ENCODE measurements at places on chromosomes 7 and 10. TPM values are rescaled to one million over a fixed set of nuclear protein-coding genes. Genes with fewer than 3 reads are reported as not detected.

Gene GJD4
- polyA plus RNA-seq, result 0.20 TPM

Gene AKR1D1
- 0.20 TPM for polyA plus RNA-seq

Gene MYL10
- not detected for polyA plus RNA-seq

Gene CFAP43
- polyA plus RNA-seq, result 11.9 TPM

Gene CALCR
- polyA plus RNA-seq, result 0.96 TPM

Gene CCL26
- polyA plus RNA-seq, result not detected

Gene OR2A42
- 3.3 TPM for polyA plus RNA-seq

Gene VPS41
- polyA plus RNA-seq, result 62.2 TPM

Gene BHLHA15
- 0.41 TPM for polyA plus RNA-seq

Gene HOXA5
- 87.5 TPM for polyA plus RNA-seq

DNA sequence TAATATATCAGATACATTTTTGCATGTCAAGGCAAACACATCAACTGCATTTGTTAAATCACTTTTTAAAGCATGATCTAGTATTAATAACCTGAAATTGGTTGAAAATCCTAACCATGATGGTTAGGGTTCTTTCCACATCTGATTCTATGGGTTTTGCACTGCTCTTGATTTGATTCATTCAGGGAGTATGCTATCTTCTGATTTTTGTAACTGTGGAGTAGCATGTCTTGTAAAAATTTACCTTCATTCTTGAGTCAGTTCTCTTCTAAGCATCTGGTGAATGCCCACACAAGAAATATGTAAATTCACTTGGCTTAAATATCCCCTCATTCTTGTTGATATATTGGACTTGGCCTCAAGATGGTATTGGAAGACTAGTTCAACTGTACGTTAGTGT lies 178.7 kb downstream of the KLF6 start:
- DNase-seq, result no peak

DNA sequence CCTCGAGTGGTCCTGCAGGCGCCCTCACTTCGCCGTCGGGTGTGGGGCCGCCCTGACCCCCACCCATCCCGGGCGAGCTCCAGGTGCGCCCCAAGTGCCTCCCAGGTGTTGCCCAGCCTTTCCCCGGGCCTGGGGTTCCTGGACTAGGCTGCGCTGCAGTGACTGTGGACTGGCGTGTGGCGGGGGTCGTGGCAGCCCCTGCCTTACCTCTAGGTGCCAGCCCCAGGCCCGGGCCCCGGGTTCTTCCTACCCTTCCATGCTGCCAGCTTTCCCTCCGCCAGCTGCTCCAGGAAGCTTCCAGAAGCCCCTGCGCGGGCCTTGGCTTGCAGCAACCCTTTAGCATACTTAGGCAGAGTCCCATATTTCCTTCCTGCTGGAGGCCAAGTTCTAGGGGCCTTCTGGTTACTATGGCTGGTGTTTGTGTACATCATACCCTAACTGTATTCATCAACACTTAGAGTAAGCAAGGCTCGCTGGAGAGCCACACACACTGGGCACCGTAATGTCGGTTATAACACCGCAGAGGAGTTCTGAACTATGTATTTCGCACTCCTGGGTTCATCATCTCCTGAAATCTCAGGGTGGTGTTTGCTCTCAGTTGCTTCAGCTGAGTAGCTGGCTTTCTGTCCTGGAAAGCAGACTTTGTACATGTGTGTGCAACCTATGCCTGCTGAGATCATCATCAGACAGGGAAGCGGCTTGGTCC lies 471 bp downstream of the MGMT start:
- no peak for DNase-seq

DNA sequence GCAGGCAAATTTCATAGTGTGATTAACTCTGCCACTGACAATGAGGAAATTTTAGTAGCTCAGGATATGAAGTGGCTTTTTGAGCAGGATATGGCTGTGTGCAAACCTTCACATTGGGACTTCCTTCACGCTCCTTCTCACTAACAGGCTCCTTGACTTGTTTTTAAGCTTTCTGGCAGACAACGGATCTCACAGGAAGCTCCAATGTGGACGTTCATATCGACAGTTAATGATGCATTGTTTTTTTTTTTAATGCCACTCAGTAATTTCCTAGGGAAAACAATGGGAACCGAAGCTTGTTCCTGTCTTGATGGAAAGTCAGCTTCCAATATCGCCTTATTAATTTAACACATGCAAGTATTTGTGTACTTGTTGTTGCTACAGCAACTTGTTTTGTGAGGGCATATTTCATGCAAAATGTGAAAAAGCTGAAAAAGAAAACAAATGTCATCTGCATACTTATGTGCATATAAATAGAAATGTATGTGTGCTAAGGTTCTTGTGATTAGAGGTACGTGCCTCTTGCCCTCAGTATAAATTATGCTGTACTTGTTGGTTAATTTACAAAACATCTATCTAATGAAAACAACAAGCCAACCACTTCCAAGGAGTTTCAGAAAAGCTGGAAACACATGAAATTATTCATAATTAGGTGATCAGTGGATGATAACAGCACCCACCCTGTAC lies 84.7 kb downstream of the NRP1 start:
- DNase-seq, result no peak

- no peak for DNase-seq
Observed at GRCh38 chr10:90999512-91000172, 78.8 kb upstream of the ANKRD1 start.

DNA sequence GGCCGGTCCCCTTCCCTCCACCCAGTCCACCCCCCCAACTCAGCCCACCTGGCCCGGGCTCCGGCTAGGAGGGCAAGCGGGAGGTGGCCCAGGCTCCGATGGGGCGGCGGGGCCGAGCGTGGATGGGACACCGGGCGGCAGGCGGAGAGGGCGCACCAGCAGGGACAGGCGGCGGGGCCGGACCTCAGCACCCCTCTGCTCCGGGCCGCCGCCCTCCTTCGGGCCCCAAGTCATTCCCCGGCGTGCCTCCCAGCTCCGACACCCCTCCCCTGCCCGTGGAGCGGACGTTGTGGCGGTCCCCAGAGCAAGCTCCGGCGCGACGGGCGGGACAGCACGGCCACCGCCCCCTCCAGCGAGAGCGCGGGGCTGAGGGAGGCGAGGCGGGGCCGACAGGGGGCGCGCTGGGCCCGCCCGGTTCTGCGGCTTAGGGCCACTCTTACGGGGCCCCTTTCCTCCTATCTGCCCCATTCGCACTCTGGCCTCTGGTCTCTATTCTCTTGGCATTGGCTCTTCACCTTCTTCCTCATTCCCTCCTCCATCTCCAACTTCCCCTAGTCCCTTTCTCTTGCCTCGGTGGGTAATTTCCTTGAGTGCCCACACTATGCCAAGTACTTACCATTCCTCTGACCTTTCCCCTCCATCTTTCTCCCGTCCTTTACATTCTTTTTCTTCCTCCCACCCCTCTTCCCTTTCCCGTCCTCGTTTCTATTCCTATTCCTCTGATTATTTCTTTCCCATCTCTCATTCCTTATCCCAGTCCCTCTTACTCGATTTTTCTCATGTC lies 701 bp upstream of the GBX1 start:
- DNase-seq, result peak; percentile 17

- DNase-seq, result no peak
Observed at GRCh38 chr10:100148353-100149211, 37.2 kb downstream of the ERLIN1 start.

GRCh38 chr7:26291699-26292538 lies at the start of gene SNX10:
SNX10 (plus strand) TSS chr7:26291862; CDS start chr7:26346443, 54,581 bp downstream.
- peak; percentile 21 for DNase-seq

DNA sequence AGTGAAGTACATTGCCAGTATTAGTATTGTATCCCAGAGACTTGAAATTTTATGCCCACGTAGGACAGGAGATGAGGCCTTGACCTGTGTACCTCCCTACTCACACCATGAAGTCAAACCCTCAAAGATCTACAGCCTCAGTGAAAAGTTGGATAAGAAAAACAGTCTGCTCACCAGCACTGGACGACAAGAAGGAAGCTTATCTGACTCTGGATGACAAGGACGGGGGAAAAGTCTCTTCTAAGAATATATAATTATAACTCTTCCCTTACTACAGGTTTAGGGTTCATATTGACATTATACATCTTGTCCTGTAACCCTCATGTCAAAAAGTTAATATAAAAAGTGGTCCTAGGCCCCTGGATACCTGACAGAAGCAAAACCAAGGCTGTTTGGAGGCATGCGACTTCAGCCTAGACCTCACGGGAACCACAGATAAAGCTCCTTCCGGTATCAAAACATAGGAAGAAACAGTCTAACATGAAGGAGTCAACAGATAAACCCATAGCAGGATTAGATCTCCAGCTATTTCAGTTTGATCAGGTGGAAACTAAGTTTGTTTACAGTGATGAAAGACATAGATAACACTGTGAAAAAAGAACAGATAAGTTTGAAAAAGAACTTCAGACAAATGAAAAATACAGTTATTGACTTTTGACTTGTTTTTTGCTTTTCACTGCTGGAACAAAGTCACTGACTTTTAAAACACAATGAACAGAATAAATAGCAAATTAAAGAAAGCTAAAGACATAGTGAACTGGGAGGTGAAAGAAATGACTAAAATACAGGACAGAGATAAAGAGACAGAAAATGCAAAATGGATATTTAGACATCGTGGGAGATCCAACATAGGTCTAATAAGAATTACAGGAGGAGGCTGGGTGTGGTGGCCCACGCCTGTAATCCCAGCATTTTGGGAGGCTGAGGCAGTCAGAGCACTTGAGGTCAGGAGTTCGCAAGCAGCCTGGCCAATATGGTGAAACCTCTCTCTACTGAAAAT lies 145.9 kb downstream of the PHTF2 start:
- DNase-seq, result no peak

- peak; percentile 90 for DNase-seq
Observed at GRCh38 chr7:42236976-42237810, at the start of gene GLI3. GLI3 (minus strand) TSS chr7:42237209; CDS start chr7:42223253, 13,956 bp downstream.

DNA sequence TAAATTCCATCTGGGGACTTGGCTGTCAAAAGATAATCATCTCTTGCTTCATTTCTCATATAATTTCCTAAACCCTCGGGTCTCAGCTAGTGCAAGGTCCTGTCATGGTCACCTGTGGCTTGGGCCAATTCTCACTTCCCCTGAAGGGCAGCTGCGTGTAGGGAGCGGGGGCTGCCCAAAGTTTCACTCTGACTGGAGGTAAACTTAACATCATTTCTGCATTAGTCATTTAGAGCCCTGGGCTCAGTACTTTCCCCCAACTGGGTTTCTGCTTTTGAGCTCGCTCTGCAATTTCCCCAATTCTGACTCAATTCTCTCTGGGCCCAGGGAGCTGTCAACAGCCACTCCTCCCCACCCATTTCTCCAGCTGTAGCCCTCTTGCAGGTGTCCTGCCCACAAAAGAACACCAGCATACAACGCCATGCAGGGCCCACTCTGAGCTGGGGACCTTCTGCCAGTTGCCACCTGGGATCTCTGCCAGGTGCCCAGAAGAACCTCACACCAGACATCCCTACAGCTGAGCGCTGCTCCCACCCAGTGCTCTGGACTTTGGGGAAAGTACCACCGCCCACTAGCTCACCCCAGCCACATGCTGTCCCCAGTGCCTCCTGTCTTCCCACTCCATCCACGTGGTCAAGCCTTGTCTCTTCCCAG lies 37.9 kb downstream of the VOPP1 start:
- DNase-seq, result no peak

GRCh38 chr7:157713591-157713990 lies 376.8 kb downstream of the DNAJB6 start:
- no peak for DNase-seq

DNA sequence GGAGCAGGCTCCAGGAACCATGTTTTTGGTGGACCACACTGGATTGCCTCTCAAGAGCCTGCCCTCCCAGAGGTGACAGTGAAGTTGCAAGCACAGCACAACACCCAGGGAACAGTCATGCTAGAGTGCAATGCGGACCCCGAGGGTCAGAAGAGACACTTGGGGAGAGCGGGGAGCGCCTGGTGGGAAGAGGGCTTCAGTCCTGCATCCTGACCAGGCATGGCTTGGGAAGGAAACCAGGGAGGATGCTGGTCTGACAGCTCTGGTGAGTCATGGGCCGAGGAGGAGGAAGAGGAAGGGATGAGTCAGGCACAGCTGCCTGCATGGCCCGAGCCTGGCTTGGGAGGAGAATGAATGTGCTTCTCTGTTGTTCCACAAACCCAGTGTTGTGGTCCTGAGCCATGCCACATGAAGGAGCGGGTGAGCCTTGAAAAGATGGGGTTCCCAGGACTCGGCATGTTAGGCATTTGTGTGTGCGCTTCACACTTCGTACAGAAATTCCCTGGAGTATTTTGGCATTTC lies 29.5 kb upstream of the ANKRD2 start:
- DNase-seq, result no peak

- no peak for DNase-seq
Observed at GRCh38 chr10:79139124-79139835, 70.5 kb downstream of the ZMIZ1 start.

DNA sequence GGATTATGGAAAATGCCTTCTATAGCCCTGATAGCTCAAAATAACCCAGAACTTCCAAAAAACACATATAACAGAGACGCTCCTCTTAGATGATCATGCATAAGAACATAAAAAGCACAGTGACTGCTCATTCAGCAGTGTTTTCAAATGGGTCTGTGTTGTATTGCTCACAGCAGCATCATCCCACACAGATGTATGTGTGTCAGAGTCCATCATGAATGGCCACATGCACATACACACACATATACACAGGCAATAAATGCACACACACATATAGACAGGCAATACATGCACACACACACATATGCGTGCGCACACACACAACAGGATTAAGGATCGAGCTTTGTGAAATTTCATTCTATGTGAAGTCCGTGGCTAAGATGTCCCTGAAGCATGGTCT lies 26.1 kb downstream of the TMEM273 start:
- DNase-seq, result no peak

DNA sequence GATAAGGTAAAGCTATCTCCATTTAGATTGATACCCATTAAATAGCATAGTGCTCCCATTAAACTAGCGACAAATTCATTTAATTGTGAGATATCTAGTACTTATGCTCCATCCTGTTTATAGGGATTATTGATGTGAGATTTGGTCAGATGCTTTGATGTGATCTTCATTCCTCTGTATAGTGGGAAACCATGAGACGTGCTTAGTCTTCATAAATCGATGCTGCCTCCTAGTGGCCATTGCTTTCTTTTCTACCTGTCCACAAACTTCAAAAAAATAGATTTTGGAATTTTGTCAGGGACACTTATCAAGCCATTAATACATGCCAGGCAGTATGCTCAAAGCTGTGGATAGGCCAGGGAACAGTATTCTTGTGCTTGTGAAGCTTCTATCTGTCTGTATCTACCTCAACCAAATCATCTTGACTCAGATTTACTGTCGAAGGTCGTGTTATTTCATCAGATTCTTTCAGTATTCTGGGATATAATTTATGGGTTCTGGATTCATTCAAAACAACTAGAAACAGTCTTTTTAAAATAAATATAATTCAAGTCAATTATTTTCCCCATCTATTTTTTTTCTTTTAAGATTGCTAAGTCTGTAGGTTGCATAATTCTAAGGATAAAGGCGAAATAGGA lies 12.0 kb downstream of the LSM8 start:
- no peak for DNase-seq

DNA sequence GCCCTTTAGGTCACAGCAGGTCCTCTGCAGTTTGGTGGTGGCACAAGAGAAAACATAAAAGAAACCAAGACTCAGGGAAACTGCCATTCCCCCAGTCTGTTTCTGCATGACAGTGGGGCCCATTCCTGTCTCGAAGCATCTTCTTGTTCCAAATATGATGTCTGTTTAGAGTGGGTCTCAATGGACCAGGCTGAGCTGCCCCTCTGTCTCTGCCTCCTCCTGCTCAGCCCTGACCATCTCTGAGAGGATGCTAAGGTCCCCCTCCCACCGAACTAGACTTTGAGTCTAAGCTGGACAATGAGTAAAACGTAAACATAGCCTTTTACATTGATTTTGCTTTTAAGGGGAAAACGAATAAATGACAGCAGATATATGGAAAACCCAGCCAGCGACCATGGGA lies 40.4 kb downstream of the CLEC2L start:
- no peak for DNase-seq
